Muscle of leg (tissue), 16 donors: ENCODE measurements at places on chromosomes 3 and 15. TPM values are rescaled to one million over a fixed set of nuclear protein-coding genes. Genes with fewer than 3 reads are reported as not detected.

Gene DVL3
- 96.5 TPM for polyA plus RNA-seq

Gene ZKSCAN7
- 6.7 TPM for polyA plus RNA-seq

Gene GNAT1
- not detected for polyA plus RNA-seq

Gene CD96
- 0.42 TPM for polyA plus RNA-seq

DNA sequence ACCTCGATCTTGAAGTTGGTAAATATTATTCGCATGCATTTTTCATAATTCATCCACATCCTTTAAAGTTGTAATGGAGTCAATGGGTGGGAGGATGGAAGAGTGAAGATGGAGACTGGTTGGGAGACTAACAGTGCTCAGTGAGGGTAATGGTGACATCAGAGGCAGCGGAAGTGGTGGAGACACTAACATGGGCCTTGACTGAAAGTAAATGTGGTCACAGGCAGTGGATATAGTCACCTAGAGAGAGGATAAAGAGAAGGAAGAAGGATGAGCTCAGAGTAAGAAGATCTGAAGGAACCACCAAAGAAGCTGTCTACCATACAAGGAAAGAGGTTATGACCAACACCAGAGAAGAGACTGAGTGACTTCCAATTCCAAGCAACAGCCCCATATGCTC is 281.6 kb upstream of the STT3B start:
- no peak for DNase-seq

DNA sequence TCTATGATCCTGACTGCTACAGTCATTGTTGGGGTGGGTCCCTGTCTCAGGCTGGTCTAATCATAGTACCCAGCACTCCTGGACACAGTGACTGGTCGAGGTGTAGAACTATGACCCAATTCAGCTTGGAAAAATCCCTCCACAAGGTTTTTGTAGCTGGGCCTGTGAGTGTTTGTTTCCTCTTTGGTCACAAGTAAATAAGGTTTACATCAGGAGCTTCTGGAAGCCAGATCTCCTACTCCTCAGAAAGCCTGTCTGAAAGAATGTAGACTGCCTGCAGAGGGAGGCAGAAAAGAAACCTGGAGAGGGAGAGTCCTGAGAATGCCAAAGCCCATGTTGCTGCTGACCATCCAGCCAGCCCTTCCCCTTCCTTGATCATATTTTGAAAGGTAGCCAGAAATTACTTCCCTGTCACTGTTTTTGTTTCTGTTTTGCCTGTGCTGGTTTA is 123.2 kb downstream of the RAP2B start:
- peak; percentile 72 for DNase-seq

GRCh38 chr15:71916834-71917233 is 106.5 kb downstream of the NR2E3 start:
- no peak for DNase-seq

GRCh38 chr15:55124616-55125015 is 72.1 kb downstream of the RSL24D1 start:
- peak; percentile 65 for DNase-seq

GRCh38 chr3:28449398-28449797 is 100.8 kb upstream of the AZI2 start:
- DNase-seq: no peak

- no peak for DNase-seq
Observed at GRCh38 chr3:132625613-132626012, 28.5 kb downstream of the ACKR4 start.
